Caco-2 (cell line): ENCODE measurements at places on chromosomes 13 and 19.
A peak's percentile ranks its signal among the peaks of the same experiment; 100 is the strongest.

GRCh38 chr19:4772566-4772965, 19.0 kb upstream of the FEM1A start:
- no peak for DNase-seq

- DNase-seq: no peak
Observed at GRCh38 chr19:28864577-28865042, 348.3 kb downstream of the UQCRFS1 start.

DNA sequence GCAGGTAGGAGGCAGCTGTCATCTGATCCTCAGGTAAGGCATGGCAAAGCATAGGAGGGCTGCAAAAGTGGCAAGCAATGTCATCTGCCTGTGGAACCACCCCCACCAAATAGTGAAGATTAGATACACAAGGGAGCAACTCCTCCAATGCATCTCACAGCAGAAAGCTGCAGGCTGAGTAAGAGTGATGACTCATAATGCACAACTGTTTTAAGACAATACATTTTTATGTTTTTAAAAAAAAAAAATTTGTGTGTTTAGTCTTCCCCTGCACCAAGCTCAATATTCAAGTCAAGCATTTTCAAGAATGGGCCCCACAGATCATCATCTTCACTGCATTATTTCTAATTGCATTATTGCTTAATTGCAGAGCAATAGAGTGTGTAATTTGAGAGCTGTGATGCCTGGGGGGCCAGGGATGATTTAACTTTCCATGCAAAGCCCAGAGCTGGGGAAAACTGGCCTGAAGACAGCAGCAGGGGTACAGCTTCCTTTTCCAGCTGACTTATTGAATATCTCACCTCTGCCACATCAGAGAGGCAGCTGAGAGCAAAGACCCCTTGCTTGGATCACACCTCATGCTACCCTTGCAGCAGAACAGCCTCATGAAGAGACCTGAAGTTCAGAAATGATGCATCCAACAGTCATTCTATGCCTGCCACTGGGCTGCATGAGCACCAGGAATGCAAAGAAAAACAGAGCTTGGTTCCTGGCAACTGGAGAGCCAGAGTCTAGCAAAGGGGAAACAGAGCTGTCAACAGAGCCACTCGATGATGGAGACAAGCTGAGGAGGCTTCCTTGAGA, 22.7 kb upstream of the POP4 start:
- no peak for DNase-seq

- DNase-seq: no peak
Observed at GRCh38 chr19:8484331-8484894, 18.0 kb downstream of the PRAM1 start.

DNA sequence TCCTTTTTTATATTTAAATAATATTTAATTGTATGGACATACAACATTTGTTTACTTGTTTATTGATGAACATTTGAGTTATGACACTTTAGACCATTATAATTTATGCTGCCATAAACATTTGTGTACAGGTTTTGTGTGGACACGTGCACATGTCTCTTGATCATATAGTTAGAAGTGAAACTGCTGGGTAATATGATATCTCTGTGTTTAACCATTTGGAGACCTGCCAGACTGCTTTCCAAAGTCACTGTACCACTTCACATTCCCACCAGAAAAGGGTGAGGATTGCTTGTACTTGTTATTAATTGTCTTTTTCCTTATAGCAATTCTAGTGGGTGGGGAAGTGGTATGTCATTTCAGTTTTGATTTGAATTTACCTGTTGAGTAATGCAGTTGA, 145.6 kb upstream of the KLHL1 start:
- DNase-seq: no peak

- no peak for DNase-seq
Observed at GRCh38 chr19:42468273-42468796, 25.6 kb upstream of the CXCL17 start.

- no peak for DNase-seq
Observed at GRCh38 chr19:7751157-7751783, 3.9 kb upstream of the CD209 start.

- no peak for DNase-seq
Observed at GRCh38 chr13:109738298-109738746, 48.1 kb downstream of the IRS2 start.

DNA sequence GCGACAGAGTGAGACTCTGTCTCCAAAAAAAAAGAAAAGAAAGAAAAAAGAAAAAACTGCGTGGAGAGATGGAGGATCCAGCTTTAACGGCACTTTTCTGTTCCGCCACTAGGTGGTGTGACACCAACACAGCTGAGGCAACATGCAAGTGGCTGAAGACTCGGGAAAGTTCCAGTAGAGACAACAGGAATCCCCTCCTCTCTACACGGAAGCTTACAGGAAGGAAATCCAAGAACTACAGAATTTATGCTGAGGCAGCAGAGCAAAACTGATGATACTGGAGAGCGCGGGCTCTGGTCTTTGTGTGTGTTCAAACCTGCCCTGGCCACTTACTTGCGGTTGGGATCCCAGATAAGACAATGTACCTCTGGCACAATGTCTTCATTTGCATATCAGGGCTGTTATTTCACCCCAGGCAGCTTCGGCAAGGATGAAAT, 9.9 kb downstream of the RANBP3 start:
- peak; percentile 68 for DNase-seq

GRCh38 chr13:83829810-83830209, 52.5 kb downstream of the SLITRK1 start:
- DNase-seq: no peak

DNA sequence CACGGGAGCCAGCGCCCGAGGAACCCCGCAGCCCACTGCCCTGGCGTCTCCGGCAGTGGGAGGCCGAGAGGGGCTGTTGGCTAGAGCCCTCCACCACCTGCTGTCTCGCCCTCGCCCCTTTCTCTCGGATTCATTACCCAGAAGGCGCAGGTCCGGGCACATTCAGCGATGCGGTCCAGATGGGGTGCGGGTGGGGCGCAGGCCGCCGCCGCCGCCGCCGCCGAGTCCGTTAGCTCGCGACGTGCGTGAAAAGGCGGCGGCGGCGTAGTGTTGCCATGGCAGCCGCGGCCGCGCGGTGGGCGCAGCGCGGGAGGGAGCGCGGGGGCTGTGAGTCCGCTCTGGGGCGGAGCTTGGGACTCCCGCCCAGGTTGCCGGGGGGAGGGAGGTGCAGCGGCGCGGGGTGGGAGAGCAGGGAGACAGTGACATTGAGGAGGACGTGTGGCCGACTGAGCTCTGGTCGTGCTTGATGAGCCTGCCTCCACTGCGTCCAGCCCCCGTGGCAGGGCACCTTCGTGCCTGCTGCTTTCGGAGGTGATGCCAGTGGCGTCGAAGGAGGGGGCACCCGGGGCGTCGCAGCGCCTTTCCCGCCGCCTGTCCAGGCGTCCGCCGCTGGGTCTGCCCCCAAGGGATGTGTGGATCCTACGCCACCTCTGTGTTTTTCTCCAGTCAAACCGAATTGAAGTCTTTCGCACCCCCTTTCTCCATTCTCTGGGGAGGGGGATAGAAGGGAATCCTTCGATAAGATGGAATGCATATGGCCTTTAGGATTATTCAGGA, at the start of gene KATNAL1:
Gene KATNAL1, minus strand, starts transcription at position 358 of the 777 bp plus-strand sequence. CDS start 23,774 bp downstream, outside the sequence.
- peak; percentile 77 for DNase-seq

GRCh38 chr19:14536926-14537692, 7.7 kb downstream of the TECR start:
- peak; percentile 96 for DNase-seq
